NCI-H345 (cell line): ENCODE measurements at places on chromosomes 3 and 15.

DNA sequence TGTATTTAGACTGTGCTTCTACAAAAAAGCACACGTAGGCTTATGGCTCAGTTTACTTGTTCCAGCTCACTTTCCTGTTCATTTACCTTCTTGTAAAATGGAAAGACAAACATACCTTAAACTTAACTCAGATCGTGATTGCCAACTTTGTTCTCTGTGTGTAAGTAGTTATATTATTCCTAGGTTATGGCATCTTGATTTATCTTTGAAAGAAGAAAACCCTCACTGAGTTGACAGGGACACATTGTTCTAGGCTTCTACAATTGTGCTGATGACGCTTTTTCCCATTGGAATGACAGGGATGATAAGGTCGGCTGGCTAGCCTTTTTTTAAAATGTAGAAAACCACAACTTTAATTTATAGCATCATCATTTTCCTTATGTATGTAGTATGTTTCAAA is 140.7 kb downstream of the IGF1R start:
- no peak for DNase-seq

DNA sequence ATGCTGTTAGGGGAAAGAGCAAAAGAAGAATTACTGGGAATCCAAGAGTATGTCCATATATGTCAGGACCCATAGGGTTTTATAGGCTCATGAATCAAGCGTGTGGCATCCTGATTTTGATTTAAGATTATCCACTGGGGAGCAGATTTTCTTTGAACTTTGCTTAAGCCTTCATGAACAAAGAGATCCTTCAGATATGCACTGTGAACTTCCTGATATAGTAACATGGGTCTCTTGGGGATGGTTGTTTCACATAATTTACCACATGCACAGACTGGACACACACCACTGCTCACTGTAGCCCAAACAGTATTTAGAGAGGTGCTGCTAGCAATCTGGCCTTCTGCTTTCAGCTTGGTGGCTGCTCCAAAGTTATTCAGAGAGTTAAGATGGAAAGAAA is 200.9 kb upstream of the ZPLD1 start:
- DNase-seq, result no peak

DNA sequence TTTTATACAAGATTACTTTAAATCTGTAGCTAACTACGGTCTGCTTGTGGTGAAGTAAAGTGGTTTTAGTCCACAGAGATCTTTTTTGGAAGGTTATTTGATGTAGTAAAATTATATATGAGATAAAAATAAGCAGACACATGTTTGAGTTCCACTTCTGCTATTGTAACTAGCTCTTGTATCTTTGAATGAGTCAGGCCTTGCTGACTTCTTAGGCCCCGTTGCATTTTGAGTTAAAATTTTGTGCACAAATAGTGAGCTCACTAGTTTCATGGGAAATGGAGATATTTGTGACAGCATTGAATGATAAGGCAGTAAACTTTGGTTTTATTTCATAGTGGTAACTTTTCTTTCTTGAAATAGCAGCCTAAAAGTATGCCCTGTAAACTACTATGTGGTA is 42.6 kb downstream of the ARIH1 start:
- DNase-seq, result no peak

DNA sequence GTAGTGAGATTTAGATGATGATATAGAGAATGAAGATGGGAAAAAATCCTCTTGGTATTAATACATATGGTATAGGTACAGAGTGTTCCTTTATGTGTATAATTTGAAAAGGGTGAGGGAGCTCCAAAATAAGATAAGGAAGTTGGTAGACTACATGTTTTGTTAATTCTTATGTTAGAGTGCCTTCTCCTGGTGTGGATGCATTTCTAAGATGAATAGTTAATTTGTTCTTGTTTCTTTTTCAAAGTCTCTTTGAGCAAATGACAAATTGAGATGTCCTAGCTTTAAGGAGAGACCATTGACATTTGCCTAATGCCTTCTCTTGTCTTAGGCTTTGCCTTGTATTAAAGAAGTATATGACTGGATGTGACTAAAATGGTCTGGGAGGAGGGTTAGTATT is 34.1 kb downstream of the AKAP13 start:
- DNase-seq, result no peak

- no peak for DNase-seq
Measured at GRCh38 chr3:122481390-122481789, 33.3 kb downstream of the KPNA1 start.
